Activated CD4-positive, alpha-beta T cell treated with anti-CD3 and anti-CD28 coated beads for 4 hours (primary cell): ENCODE measurements at places on chromosomes 7 and 10.

DNA sequence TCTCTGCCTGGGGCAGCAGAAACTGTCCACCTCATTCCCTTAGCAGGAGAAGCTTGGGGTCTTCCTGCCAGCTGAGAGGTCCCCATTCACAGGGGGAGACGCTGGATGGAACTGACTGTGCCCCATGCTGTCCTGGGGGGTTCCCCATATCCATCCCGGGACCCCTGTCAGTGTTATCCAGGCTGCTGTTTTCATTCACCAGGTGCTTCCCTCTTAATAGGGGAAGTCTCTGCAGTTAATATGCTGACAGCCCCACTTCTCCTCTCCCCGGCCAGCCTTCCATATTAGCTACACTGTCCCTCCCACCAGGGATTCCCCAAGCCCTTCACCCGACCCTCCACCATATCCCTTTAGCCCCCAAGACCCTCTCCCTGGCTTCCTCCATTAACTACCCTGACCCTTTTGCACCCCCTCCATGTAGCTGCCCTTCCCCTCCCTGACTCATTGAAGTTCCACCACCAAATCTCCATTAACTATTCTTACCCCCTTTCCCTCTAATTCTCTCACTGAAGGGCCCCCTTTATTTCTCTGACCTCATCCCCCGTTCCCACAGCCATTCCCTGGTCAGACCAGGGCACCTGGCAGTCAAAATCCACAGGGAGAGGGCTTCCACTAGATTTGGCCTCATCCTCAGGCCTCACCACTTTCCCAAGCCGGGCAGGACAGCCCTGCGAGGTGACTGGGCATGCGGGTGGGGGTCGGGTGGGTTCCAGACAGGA is 92.0 kb upstream of the PAX2 start:
- no peak for DNase-seq

- no peak for DNase-seq
These were observed 87.1 kb downstream of the DYNC1I1 start for GRCh38 chr7:95859429-95859828.

DNA sequence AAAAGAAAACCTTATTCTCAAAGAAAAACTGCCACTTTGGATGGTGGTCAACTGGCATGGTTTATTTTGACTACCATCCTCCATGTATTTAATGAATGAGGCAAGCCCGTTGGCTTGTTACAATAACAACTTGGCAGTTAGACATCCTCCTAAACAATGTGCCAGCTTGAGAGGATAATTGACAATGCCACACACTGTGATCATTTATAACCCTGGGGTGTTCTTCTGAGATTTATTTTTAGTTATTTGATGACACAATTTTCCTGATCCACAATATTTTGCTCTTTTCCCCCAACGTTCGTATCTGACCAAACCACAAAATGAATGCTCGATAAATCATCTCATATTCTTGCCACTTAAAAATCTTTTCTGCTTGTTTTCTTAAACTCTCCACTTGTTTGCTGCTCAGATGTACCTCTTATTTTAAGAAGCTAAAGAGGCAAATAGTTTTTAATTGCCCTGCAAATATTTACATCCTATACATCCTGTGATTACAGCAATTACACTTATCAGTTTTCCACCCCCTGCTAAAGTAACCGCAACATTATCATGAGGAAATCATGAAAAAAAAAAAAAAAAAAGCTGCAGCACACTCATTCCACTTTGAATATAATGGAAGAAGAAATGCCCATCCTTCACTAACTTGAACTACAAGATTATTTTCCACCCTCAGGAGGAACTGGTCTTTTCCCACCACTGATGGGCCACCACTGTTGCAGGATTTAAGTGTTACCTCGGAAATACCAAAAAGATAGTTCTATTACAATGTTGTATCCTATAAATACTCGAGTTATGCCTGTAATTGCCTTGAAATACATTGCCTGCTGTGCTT is 119.9 kb downstream of the MBL2 start:
- DNase-seq, result no peak

DNA sequence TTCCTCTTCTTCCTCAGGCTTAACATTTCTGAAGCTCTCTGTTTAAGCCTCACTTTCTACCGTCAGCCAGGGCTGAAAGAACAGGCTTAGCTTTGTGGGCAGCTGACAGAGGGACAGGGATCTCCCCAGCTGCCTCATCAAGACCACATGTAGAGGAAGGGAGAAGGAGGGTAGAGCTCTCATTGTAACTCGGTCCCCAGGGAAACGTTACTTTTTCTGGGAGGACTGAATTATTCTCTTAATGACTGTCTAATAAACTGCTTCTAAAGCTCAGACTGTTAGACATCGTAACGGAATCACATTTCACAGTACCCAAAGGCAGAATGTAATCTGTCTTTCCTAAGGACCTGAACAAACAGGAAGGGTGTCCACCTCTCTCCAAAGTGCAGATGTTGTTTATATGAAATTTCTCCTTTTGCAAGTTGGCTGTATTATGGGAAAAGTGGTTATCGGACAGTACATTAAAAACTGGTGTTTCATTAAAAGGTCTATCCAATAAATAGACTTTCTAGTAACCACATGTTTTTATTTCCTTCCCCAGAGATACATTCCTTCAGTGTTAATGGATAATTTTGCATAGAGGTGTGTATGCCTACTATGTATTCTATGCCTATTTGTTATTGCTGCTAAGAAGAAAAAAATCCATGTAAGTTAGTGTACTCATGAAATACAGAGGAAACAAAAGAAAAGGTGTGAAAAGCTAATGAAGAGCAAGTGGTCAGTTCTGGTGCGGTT is 144.2 kb downstream of the CTTNBP2 start:
- DNase-seq, result no peak

GRCh38 chr10:11869219-11869618 is 46.1 kb downstream of the PROSER2 start:
- DNase-seq, result no peak
